ENCODE measurements at places on chromosomes 12 and 14.

DNA sequence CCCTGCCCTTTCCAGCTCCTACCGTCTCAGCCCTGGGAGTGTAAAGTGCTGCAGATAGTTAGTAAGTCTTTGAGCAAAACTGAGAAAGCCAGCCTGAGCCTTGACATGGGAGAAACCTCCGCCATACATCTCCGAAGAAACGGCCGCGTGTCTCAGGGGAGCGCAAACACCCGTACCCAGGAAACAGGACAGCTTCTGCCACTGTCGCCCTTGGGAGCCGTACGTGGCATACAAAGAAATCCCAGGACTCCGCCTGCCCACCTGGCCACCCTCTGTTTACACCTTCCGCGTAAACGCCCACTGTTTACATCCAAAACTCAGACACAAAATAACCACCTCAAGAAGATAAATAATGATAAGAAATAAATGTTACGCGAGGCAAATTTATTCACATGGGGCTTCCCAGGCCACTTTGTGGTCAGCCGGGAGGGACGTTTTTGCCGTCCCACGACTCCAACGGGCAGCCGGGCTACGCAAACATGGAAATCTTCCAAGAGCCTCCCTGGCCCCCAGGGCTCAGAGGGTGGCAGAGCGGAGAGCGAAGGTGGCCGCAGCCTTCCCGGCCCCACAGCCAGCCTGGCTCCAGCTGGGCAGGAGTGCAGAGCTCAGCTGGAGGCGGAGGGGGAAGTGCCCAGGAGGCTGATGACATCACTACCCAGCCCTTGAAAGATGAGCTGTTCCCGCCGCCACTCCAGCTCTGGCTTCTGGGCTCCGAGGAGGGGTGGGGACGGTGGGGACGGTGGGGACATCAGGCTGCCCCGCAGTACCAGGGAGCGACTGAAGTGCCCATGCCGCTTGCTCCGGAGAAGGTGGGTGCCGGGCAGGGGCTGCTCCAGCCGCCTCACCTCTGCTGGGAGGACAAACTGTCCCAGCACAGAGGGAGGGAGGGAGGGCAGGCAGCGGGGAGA, at the start of gene BDKRB2:
BDKRB2 (plus strand) TSS at position 689 of the 908 bp plus-strand sequence. CDS start 32,269 bp downstream, outside the sequence.
- peak; percentile 31 for DNase-seq

DNA sequence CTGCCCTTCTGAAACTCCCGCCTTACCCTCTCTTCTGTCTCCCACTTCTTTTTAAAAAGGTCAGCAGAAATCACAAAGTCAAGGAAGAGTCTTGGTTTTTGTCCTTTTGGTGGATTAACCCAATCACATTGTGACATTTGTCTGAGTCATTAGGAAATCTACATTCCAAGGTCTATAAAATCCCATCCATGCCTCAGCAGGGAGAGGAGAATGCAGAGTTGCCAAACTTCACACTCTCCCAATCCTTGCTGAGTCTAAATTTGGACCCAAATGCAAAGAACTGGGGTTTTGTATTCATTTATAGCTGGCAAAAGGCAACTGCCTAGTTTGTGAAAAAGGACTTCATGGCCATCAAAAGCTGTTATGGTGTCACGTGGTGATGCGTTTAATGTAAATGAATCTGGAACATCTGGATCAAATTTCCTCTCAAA, 67.9 kb downstream of the TMEM30B start:
- no peak for DNase-seq

GRCh38 chr14:80269353-80269925, 58.1 kb upstream of the DIO2 start:
- no peak for DNase-seq

DNA sequence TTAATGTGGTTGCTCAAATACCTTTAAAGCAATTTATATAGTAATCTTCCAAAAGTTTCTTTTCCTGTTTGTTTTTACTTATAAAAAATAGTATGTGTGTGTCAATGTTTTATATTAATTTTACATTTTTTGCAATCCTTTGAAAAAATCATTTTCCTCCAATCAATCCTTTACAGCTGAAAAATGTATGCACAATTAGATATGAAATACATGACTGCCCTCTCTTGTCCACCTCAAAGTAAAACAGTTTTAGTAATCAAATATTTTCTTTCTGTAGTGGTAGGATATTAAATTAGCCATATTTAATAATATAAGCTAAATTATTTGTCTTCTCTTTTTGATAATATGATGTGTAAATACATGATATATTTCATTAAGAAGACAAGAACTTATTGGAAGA, 269.9 kb downstream of the ADAMTS20 start:
- DNase-seq, result no peak

DNA sequence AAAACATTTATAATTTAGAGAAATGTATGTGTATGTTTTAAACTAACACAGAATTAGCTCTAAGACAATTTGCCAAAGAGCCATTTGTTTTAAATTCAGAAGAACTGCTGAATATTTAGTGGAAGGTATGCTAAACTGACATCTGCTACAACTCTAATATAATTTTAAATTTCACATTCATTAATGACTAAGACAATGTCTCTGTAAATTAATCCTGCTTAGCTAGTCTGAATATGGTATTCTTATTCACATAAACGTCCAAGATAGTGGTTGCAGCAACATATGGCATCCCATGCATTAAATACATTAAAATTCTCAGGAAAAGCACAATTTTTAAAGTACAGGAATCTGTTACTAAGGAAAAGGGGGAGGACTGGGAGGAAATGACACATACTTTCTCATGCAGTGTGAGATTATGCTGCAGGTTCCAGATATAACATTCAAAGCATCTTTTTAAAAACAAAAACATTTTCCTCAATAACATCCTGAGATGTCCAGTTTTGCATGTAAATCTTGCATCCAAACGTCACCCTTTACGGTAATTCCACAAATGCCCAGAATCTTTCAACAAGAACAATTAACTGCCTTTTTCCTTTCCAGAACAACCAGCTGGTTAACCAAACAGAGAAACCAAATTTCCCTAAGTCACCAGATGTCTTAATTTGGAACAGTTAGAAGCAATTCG, 26.9 kb downstream of the WDR89 start:
- DNase-seq, result no peak

DNA sequence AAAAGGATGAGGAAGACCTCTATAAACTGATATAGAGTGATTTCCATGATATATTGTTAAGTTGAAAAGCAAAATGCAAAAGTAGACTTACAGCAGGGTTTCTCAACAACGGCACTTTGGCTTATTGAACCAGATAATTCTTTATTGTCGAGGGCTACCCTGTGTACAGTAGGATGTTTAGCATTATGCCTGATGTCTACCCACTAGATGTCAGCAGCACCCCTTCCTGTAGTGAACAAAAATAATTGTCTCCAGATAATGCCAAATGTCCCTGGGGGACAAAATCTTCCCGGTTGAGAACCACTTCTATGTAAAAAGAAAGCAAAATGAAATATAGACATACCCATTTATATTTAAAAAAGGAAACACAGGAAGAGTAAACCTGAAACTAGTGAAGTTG, 32.4 kb downstream of the ABCD2 start:
- no peak for DNase-seq

DNA sequence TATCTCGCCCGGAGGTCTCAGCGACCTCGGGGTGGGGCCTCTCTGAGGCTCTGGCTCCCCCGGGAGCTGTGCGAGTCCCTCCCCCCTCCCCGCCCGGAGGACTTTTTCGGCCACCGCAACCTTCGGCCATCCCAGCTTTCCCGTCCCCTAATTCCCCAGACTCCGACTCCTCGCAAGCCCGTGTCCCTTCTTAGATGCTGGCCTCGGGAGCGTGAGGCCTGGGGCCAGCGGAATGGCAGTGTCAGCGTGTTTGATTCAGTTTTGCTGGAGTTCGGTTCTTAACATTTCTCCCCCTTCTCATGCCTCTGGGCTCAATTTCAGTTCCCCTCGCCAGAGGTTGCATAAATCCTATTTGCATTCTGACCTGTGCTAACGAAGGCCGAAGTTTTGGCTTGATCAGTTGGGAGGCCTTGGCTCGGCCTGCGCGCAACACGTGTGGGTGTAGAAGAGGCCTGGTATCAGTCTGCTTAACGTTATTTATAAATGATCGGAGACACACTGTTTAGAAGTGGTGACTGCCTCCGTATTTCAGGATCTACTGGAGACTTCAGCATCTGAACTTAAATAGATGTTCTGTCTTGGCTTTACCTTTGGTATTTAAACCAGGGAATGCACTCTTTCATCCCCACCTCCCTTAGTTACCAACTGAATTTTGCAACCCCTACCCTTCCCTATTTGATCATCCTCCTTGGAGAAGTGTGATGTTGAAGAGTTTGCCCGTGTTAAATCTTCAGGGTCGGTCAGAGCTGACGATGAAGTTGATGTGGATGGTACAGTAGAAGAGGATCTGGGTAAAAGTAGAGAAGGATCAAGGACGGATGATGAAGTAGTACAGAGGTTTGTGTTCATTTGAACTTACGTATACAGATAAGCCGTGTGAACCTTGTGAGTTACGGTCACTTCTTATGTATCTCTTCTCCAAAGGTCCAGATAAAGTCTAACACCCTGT, 851 bp downstream of the HSP90B1 start:
- peak; percentile 12 for DNase-seq

DNA sequence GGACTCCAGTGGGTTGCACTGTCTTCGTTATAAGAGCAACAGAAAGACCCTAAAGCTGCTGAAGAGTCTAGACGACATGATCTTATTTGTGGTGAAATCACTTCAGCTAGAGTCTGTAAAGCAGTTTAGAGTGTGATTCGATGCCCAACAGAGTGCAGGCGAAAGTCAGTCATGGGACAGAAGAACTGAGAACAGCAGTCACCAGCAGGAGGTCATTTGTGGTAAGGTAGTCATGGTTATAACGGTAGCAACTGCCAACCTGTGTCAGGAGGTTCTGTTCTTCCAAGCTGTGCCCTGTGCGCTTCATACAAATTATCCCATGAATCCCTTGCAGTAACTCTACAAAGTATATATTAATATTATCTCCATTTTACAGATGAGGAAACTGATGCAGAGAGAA, 954.1 kb downstream of the AACS start:
- no peak for DNase-seq

GRCh38 chr14:60975551-60975950, 5.3 kb downstream of the TRMT5 start:
- DNase-seq, result no peak

GRCh38 chr12:50062728-50063460, 5.5 kb downstream of the ASIC1 start:
- DNase-seq, result no peak

DNA sequence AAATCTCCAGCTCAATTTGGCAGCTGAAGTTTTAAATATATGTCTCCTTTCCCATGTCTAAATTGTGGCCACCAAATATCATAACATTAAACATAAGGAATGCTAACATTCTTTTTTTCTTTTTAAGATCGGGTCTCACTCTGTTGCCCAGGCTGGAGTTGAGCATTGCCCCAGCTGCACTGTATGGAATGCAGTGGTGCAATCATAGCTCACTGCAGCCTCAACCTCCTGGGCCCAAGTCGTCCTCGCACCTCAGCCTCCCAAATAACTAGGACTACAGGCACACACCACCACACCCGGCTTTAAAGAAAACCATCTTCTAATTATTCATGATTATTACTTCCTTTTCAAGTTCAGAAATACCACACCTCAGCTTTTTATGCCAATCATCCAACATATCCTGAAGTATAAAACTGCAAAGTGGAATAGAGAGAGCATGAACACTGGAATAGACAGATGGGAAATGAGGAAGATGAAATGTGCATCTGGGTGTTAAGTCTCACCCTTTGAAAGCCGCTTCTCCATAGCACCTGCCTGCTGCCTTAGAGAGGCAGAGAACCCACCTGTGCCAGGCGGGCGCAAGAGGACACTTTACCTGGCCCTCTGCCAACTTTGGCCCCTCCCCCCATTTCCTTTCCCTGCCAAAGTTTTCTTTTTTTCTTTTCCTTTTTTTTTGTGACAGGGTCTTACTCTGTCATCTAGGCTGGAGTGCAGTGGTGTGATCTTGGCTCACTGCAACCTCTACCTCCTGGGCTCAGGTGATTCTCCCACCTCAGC, 2.8 kb upstream of the EML1 start:
- DNase-seq, result no peak

DNA sequence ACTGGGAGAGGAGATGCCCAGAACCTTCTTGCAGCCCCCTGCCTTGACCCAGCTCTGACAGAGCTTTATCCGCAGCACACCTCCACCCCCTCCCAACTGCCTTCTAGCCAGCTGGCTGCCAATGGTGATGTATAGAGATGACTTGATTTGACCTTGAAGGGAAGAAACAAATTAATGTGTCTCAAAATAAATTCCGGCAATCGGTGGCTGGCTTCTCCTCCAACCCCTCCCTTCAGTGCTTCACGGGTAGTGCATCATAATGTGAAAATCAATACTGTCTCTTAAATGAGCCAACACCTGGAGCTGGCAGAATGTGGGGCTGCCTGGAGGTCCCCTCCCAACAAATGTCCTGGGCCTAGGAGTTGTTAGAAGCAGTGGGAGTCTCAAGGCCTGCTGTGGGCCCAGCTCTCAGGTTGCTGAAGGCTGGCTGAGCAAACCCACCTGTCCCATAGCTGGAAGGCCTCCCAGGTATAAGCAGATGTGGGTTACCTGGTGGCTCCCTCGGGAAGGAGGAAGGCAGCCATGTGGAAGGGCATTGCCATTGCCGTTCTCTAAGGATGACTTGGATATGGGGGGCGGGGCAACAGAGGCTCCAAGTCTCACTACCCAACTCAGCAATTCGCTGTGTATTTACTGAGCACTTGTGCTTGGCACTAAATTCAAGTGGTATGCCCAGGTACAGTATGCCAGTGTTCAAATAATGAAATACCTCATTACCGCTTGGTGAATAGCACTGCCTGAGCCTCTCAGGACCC, 23.2 kb downstream of the HSPB8 start:
- no peak for DNase-seq

DNA sequence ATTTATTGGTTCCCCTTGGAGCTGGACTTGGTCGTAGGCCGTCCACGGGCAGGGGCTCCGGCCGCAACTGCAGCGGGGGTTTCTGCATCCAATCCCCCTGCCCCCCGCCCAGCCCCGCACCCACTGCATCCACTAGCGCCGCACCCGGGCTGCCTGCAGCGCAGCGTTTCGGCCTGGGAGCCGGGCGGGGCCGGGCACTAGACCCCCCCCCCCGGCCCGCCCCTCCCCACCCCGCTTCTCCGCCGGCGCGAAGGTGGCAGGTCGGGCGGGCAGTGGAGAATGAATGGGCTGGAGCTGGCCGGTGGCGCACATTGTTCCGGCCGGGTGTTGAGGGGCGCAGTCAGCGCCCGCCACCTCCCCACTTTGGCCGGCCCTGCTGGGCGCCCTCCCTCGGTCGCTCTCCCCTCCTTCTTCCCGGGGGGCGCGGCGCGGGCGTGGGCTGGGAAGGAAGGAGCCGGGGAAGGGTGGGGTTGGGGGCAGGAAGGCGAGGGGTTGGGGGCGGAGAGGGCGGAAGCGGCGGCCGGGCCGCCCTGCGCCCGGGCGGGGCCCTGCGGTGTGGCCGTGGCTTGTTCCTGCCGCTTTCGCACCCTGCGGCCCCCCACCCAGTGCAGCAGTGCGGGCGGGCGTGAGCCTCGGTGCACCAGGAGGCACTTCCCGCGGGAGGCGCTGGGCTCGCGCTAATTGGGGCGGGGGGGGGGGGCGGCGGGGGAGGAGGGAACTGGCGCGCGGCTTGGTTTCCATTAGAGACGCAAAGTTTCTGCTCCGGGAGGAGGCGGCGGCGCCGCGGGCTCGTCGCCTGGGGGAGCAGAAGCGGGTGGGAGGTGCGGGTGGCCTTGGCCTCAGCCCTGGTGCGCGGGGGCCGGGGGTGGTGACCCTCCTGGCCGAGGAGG, 841 bp downstream of the CALM1 start:
- DNase-seq, result peak; percentile 48
